ENCODE measurements at places on chromosomes 2 and 18.

- no peak for DNase-seq
Measured at GRCh38 chr2:33502025-33502424, 25.6 kb downstream of the RASGRP3 start.

- no peak for DNase-seq
Measured at GRCh38 chr18:43581936-43582519, 304.7 kb upstream of the SYT4 start.

DNA sequence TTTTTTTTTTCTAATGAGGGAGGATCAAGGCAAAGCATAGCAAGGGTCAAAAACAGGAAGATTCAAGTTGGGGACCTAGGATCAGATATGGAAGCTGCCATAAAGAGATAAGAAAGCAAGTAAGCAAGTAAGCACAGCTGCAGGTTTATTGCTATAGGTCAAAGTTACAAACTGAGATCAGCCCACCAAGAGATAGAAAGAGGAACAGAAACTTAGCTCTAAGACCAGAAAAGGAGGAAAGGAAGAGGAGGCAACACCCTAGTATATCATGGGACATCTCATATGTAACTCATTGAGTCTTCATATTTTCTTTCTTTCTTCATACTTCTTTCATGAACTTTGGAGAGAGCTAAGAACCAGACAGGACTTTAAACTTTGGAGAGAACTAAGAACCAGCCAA, 295.9 kb upstream of the CRIM1 start:
- no peak for DNase-seq

DNA sequence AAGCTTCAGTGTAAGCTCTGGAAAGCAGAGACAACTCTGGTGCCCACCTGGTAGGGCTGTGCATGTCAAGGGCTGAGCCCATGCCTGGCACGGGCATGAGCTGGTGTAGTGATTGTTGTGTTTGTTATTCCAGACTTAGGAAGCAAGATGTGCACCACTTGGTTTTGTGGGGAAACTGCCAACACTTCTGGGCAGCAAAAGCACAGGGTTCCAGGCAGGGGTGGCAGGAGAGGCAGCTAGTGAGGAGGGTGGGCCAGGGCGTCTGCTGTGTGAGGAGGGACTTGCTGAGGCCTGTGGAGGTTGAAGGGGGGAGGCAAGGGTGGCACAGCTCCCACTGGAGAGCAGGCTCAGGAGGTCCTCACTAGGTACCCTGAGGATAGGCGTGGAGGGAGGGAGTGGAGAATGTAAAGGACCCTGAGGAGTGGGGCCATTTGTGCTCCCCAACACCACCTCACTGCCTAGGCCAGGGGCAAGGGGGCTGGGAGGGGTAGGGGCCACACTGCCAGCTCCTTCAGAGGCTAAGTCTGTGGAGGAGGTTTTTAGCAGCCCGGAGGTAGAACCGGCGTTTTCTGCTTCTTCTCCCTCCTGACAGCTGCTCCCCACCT, 104.0 kb upstream of the POU3F3 start:
- no peak for DNase-seq

DNA sequence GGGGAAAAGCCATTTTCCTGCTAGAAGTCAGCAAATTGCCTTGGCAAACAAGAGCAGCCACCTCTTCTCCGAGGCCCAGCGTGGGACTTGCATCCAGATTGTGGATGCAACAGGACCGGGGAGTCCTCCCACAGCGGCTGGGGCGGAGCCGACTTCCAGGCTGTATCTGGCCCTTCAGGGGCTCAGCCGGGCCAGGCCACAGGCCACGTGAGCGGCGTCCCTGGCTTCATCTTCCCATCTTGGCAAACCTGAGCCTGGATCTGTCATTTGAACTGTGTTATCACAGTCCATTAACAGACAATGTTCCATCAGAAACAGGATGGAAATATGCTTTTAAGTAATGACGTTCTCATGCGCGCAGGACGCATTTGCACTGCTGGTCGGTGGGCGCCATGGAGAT, 483.5 kb upstream of the SALL3 start:
- DNase-seq = no peak

DNA sequence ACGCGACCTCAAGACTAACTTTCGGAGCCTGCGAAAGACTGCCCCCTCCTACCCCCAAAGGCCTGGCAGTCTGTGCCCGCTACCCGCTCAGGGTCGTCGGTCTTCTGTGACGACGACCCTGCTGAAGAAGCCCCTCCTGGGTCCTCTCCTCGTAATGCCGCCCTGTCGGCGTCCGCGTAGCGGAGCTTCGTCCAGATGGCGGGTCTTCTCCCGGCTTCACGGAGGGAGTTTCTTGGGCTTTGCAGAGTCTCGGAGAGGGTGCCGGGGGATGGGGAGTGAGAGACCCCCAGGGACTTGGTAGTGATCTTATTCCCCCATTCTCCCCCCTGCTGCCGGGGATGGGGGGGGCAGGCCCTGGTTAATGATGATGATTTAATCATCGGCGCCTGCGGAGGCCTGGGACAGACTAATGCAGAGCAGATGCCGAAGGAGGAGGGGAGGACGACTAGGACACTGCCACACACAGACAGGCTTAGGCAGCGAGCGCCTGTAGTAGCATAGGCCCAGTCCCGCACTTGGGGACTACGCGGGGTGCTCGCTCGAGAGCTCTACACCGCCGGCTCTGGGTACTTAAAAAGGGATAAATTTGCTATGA, 528 bp upstream of the PCGF1 start:
- DNase-seq = no peak

DNA sequence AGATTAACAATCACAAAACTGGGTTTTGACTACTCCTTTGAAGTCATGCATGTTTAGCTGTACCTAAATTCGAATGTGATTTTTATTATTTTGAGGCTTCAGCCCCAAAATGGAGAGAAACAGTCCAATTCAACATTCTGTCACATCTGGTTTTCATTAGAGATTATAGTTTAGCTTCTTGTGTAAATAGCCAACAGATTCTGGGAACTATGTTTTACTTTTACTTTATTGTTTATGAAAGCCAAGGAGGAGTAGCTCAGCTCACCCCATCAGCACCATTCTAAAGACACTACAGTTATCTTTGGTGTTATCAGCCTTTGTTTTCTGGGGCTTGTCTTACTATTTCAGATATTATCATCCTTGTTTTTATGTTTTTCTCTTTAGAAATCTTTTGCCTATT, 465.0 kb upstream of the CWC22 start:
- DNase-seq = no peak

- no peak for DNase-seq
Measured at GRCh38 chr2:231795525-231796327, 9.5 kb downstream of the COPS7B start.

Measured in stimulated activated CD4-positive, alpha-beta T cell treated with anti-CD3 and anti-CD28 coated beads, TNF-alpha, amount 100 ng/mL, for 48 hours (primary cell).